SIG-M5 (cell line): ENCODE measurements at places on chromosomes 12 and 14.

GRCh38 chr12:91274916-91275315 lies 92.3 kb upstream of the DCN start:
- DNase-seq = no peak

- DNase-seq = no peak
These were observed 26.2 kb downstream of the KITLG start for GRCh38 chr12:88553941-88554658.

GRCh38 chr12:1171657-1172408 lies 180.8 kb downstream of the ERC1 start:
- no peak for DNase-seq

DNA sequence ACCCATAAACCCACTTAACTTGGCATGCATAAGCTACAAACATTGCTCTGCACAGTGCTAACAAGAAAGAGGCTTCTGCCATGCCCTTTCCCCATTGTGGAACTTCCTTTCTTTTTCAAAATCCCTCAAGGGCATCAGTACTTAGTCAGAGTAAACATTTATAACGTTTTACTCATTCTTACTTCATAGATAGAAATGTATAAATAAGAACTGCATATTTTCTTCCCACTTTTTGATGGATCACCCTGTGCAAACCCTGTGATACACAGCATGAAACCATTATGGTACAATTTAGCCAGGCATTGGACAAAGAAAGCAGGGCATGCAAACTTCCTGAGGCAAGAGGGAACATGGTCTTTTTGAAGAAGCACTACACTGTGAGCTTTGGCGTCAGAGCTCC lies 113.8 kb upstream of the FOXG1 start:
- DNase-seq = no peak

GRCh38 chr14:65478596-65478995 lies 66.1 kb downstream of the FUT8 start:
- no peak for DNase-seq

GRCh38 chr14:74492776-74493342 lies at the start of gene NPC2:
TSS of gene NPC2 (minus strand) at chr14:74493305. CDS start at chr14:74493274, 31 bp downstream.
- no peak for DNase-seq

DNA sequence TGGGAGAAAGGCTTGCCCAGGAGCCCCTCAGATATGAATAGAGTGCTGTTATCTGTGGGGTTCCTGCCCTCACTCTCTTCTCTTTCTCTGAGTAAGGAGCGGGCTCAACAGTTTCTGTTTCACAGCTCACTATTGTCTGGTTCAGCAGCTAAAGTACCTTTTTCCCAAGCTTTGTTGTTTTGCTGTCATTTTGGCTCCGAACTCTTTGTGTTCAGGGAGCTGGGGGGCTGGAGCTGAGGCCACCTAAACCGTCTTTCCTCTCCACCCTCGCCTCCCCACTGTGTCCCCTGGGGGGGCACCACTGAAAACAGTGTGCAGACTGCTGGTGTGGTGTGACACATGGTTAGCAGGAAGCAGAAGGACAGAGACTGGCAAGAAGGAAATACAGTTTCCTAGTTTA lies 51.4 kb downstream of the FBXW8 start:
- DNase-seq = no peak

DNA sequence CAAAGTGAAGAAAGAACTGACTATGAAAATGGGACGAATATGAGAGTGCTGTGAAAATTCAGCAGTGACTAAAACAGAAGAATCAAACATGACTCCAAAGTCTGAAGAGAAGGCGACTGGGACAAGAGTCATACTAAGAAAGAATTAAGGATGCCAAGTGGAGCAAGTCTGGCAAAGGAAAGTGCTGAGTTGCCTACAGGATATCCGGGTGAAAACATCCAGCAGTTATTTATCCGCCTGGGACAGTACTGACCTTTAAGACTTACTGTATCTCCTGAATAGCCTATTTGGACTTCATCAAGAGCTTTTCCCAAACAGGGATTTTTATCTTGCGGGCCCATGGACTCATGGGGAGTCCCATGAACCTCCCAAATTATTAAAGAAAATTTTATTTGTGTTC lies 41.1 kb downstream of the KICS2 start:
- no peak for DNase-seq
